ENCODE measurements at places on chromosomes 12 and 14. TPM values are rescaled to one million over a fixed set of nuclear protein-coding genes. Genes with fewer than 3 reads are reported as not detected.
A peak's percentile ranks its signal among the peaks of the same experiment; 100 is the strongest.

- no peak for DNase-seq
Measured at GRCh38 chr12:55724940-55725309, 3.9 kb downstream of the CD63 start.

DNA sequence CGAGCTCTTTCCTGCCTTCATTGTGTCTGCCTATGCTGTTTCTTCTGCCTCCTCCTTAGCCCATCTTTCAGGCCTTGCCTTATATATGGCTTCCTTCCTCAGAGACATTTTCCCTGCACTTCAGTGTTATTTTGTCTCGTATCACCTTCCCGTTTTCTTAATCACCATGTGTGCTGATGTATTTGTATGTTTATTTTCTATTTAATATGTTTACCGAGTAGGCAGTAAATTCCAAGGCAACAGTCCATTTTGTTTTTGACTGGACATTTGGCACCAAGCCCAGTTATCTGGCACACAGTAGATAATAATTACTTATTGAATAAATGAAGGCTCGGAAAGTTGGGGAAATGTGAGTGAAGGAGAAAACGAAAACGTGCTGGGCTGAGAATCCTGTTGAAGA is 4.6 kb upstream of the POU6F1 start:
- no peak for DNase-seq

- DNase-seq = no peak
Measured at GRCh38 chr12:27511031-27511722, 12.8 kb upstream of the PPFIBP1 start.

DNA sequence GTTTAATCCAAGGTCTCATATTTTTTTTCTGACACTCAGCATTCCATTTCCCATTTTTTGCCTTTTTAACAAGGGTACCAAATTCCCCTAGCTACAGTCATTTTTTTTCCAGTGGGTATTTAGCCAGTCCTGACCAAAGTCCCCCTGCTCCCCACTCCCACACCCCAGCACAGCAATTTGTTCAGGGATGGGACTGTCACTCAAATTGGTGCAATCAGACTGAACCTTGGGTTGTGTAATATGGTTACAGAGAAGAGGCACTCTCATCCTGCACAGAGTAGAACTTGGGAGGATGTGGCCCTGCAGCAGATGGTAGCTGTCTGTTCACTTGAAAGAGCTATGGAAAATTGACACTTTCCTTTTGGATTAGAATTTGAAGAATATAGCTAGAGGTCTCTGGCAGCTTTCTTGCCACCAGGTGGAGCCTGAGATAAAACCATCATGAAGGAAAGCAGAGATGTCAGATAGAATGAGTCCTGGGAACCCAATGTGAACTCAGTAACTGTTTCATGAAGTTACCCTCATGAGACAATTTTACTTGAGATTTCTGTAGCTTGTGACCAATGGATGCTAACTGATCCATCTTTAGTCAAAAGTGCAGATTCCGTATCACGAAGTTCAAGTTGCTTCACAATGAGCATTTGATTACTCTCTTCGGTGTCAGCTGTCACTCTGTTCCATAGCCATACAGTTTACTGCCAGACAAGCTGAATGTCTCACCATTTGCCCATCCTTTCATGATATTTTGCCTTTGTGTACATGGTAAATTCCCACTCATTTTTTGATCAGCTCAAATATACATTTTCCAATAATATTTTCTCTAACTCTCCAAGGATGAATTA is 394.0 kb upstream of the SYT1 start:
- DNase-seq = peak; percentile 23

- no peak for DNase-seq
Measured at GRCh38 chr14:105118646-105119407, 49.7 kb downstream of the JAG2 start.

GRCh38 chr12:24424889-24425600 is 475.6 kb upstream of the SOX5 start:
- DNase-seq = no peak

GRCh38 chr14:102525219-102525928 is 15.8 kb upstream of the ANKRD9 start:
- peak; percentile 70 for DNase-seq

- DNase-seq = no peak
Measured at GRCh38 chr12:72148709-72149108, 123.5 kb upstream of the TRHDE start.

GRCh38 chr14:44712024-44712815 is 205.1 kb upstream of the FSCB start:
- DNase-seq = no peak

DNA sequence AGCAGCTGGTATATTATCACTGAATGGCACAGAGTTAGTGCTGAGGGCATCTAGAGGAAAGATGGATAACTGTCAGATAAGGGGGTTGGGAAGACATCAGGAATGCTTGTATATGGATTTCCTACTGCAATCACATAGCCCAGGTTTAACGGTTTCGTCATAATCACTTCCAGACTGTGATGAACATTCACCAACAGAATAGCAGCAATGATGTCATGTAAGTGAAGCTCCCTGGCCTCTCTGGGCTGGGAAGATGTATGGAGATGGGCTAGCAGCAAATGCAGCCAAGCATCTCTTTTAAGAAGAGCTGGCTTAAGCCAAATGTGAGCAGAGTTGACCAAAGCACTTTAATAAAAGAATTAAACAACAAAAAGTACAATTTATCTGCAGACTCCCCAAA is 714.6 kb downstream of the GALC start:
- DNase-seq = no peak

GRCh38 chr14:68622856-68623255 is 170.0 kb downstream of the ZFP36L1 start:
- no peak for DNase-seq

GRCh38 chr12:67989184-67989920 is at the start of gene IFNG-AS1:
Gene IFNG-AS1, plus strand, starts transcription at chr12:67989447.
- no peak for DNase-seq

- DNase-seq = peak; percentile 43
Measured at GRCh38 chr12:121295746-121296617, 527 bp downstream of the CAMKK2 start.

DNA sequence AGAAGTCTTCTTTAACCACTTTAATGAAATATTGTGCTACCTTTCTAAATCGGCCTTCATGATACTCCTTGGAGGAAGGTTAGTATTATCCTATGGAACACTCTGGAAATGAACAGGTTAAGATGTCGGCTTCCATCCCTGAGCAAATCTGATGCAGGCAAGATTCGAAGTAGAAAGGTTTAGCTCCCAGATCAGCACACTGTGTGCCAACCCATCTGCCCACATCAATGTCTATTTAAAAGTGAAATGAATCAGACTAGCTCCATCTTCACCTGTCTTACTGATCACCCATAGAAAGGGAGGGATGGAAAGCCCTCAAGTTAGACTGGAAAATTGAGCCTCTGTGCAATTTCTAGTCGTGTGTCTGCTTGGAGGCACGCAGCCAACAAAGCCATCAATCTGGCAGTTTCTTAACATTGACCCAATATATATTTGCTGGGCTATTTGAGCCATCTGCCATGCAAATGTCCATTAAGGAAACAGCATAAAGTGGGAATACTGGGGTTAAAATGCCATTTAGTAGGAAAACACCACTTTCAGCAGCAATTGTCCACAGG is 506.1 kb downstream of the RMST start:
- no peak for DNase-seq

DNA sequence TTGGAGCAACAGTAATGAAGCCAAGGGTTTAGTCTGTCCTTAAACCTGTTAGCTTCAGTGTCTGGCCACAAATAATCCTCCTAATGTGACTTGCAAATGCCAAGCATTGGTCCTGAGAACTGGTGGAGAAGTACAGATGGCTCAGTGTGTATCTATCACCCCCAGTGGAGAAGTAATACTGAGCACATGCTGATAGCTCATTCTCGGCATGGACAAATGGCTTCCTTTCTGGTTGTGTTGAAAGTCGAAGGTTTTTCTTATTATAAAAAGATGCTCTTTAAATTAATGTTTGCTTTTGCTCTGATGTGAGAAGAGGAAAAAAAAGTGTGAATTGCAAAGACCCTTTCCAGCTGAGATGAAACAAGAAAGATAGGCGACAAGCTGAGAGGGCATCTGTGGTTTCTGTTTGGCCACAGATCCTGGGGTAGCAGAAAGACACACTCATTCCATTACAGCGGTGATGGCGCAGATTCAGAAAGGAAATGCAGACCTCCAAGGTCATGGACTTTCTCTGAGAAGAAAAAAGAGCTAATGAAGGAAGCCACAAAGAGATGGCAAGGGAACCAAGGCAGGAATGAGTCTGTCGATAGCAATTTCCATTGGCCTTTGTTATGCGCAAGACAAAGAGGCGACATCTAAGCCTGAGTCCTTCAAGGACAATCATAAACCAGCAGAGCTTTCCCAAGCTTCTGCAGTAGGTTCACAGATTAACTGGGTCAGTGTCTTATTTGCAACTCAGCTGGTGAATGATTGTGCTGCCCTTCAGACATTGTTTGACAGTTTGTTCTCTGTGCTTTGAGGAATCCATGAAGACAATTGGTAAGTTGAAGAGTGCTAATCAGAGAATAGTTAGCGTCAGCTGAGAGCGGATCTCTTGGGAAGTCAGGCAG is 155.5 kb upstream of the RGS6 start:
- DNase-seq = no peak

DNA sequence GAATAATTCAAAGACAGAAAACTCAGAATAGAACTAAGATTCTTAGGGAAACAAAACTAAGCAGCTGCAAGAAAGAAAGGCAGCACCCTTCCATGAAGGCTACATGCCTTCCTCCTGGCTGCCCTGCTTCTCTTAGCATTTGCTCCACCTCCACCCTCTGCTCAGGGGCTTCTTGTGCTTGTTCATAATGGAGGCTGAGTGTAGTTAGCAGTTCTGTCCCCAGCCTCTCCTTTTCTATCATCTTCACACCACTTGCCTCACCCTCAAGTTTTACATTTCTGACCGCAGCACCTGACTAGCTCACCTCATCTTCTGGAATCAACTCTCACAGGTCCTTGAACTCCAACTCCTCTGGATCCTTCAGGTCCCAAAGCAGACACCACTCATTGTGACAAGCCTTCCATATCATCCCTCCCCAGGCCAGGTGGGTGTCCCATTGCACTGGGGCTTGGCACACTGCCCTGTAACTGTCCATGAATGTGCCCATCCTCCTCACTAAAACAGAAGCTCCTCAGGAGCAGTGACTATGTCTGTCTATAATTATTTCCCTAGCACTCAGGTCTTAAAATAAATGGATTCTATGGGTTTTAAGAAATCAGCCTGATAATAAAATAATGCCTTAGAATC is 139.1 kb downstream of the TMTC1 start:
- no peak for DNase-seq

DNA sequence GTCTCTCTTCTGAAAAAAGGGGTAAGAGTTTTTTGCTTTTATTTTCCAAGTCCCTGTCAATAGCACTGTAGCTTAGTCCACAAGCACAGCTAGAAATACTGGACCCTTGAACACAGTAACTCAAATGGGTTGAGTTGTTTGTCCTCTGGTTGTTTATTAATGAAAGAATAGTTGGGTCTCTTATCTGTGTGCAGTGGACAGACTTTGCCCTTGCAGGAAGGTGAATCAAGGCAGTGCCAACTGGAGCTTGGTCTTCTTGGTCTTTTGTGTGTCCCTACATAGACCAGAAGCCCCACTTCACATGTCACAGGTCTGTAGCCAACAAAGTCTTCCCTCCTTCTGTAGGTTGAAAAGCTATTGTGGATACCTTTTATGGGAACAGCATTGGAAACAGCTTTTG is 322.0 kb downstream of the AACS start:
- DNase-seq = no peak

GRCh38 chr12:71164568-71165197 is 6.9 kb upstream of the TSPAN8 start:
- no peak for DNase-seq

DNA sequence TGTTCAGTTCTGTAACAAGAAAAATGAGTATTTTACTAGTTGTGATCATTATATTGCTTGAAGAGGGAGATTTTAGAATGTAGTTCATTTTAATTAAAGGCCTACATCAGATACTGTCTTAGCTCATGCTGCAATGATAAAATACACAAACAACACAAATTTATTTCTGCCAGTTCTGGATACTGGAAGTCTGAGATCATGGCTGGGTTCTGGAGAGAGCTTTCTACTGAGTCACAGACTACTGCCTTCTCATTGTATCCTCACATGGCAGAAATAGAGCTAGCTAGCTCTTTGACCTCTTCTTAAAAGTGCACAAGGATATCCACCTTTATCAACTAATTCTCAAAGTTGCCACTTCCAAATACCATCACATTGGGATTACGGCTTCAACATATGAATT is 53.8 kb downstream of the MIS18BP1 start:
- peak; percentile 37 for DNase-seq

DNA sequence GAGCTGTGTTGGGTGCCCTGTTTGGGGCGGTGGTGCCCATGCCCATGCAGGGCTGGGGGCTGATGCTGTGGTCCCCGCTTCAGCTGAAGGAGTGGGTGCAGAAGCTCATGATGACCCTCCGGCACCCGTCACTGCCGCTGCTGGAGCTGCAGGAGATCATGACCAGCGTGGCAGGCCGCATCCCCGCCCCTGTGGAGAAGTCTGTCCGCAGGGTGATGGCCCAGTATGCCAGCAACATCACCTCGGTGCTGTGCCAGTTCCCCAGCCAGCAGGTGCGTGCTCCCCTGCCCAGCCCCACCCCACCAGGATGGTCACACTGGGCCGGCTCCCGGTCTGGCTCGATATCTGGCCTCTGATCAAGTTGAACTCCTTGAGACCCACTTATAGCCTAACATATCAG is 92.7 kb downstream of the ACACB start:
- DNase-seq = no peak

- DNase-seq = no peak
Measured at GRCh38 chr12:80952443-80952842, 14.7 kb upstream of the LIN7A start.

Gene PLA2G1B
- total RNA-seq = not detected

Gene TSHR
- 0.20 TPM for total RNA-seq

Gene FAM90A1
- 0.43 TPM for total RNA-seq

Gene GLIPR1L1
- not detected for total RNA-seq

Measured in MG63 (cell line).